CD4-positive, alpha-beta T cell treated with Interleukin-21 for 1 hour (primary cell): ENCODE measurements at places on chromosomes 16 and 17.

- no peak for DNase-seq
Measured at GRCh38 chr17:75468779-75469373, 12.4 kb downstream of the TMEM94 start.

DNA sequence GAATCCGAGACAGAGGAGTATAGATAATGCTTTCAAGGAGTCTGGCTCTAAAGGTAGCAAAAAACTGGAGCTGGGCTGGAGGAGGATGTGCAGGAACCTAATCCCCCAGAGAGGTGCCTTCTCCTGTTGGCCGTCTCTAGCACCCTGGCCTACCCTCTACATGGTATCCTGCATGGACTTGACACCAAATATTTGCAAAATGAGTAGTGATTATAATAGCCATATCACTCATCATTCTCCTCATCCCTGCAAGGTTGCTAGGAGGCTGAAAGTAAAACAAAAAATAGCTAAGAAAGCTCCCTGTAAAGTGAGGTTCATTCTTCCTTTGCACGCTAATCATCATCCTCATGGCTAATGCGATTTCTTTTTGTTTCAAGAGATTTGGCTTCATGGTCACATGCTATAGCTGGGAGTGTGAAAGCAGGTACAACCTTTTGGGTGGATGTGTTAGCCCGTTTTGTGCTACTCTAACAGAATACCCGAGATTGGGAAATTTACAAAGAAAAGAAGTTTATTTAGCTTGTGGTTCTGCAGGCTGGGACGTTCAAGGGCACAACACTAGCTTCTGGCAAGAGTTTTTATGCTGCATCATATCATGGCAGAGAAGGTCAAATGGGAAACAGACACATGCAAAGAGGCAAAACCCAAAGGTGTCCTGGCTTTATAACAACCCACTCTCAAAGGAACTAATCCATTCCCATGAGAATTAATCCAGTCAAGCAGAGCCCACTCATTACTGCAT is 27.1 kb upstream of the CIITA start:
- DNase-seq = no peak

DNA sequence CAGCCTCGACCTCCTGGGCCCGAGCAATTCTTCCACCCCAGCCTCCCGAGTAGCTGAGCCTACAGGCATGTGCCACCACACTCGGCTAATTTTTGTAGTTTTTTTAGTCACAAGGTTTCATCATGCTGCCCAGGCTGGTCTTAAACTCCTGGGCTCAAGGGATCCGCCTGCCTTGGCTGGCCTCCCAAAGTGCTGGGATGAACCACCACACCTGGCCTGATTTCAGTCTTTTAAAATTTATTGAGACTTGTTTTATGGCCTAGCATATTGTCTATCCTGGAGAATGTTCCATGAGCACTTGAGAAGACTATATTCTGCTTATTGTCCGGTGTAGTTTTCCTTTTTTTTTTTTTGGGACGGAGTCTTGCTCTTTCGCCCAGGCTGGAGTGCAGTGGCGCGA is 18.5 kb downstream of the DNAI2 start:
- DNase-seq = no peak

- DNase-seq = no peak
Measured at GRCh38 chr17:33935822-33936221, 319.3 kb upstream of the CCL2 start.

- peak; percentile 2 for DNase-seq
Measured at GRCh38 chr17:31907342-31907962, 5.9 kb upstream of the UTP6 start.

GRCh38 chr16:53839150-53839549 is 135.2 kb downstream of the FTO start:
- no peak for DNase-seq

- no peak for DNase-seq
Measured at GRCh38 chr17:61415374-61416210, 15.9 kb downstream of the TBX2 start.

DNA sequence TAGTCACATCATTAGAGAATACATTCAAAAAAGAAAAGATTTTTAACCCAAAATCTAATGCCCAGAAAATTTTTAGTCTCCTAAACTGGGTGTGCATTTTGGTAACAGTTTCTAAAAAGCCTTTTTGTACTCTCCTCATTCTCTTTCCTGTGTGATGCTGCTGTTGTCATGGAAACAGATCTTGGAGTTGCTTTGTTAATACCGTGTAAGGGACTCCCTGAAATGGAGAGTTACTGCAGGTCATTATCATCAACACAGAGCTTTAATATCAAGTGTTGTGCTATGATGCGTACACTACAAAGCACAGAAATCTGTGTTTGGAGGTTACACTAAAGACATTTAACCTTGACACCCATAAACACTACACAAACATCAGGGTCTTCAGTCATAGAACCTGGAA is 216.3 kb downstream of the PRKCA start:
- DNase-seq = no peak

- DNase-seq = no peak
Measured at GRCh38 chr16:81600275-81600674, 155.7 kb downstream of the CMIP start.

GRCh38 chr17:68909066-68909465 is 46.1 kb downstream of the ABCA8 start:
- DNase-seq = no peak

DNA sequence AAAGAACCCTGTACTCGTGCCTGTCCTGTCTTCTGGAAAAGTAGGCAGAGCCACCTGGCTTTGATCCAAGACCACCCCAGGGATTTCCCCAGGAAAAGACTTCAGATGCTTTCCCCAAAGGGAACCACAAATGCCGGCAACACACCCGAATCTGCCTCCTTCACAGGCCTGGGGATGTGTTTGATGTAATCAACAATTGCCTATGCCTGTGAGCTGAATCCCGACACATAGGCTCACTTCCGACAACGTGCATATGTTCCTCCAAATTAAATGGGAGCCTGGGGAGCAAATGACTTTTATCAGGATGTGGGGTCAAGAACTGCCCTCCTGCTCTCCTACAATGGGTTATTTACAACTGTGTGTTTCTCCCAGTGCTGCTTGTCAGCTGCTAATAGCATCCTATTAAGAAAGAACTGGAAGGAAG is 535.2 kb upstream of the CDH11 start:
- DNase-seq = no peak

- peak; percentile 9 for DNase-seq
Measured at GRCh38 chr17:55770196-55770870, 19.5 kb downstream of the PCTP start.

- no peak for DNase-seq
Measured at GRCh38 chr17:30433514-30433913, 43.7 kb upstream of the GOSR1 start.

DNA sequence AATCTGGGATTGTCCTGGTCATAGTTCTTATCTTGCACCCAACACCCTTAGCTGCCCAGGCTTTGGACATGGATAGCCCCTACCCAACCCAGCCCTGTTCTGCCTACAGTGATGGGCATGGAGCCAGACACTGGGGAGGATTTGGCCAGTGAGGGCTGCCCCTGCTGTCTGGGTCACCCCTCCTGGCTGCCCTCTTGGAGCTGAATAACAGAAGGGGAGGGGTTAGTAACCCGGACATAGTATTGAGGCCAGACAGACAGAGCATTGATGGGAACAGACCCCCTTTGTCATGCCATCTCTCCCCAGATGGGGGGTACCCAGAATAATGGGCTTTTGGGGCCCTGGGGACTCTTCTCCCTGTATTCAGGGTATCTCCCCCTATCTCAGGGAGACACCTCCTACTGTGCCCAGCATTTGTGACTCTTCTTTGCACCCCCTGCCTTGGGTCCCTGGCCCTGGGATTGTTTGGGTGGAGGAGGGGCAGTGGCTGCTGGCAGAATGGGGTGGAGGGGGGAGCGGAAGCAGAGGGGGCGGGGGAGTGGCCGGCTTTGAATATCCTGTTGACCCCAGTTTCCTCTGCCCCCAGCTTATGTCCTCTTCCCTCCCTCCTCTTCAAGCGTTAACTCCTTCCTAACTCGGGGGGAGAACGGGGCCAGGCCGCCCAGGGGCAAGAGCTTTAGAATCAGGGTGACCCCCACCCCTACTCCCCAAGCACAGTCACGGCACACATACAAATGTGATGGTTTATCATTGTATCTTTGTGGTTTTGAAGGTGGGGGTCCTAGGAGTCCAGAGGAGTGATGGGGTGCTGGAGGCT is 17.0 kb downstream of the GJD3 start:
- no peak for DNase-seq

DNA sequence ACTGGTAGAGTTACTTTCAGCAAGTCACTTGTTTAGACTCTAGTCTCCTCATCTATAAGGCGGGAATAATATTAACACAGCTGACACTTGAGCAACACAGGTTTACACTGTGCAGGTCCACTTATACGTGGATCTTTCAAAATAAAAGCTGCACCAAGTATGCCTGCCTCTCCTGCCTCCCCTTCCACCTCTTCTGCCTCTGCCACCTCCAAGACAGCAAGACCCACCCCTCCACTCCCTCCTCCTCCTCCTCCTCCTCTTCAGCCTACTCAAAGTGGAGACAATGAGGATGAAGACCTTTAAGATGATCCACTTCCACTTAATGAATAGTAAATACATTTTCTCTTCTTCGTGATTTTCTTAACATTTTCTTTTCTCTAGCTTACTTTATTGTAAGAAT is 285.6 kb downstream of the FTO start:
- no peak for DNase-seq

DNA sequence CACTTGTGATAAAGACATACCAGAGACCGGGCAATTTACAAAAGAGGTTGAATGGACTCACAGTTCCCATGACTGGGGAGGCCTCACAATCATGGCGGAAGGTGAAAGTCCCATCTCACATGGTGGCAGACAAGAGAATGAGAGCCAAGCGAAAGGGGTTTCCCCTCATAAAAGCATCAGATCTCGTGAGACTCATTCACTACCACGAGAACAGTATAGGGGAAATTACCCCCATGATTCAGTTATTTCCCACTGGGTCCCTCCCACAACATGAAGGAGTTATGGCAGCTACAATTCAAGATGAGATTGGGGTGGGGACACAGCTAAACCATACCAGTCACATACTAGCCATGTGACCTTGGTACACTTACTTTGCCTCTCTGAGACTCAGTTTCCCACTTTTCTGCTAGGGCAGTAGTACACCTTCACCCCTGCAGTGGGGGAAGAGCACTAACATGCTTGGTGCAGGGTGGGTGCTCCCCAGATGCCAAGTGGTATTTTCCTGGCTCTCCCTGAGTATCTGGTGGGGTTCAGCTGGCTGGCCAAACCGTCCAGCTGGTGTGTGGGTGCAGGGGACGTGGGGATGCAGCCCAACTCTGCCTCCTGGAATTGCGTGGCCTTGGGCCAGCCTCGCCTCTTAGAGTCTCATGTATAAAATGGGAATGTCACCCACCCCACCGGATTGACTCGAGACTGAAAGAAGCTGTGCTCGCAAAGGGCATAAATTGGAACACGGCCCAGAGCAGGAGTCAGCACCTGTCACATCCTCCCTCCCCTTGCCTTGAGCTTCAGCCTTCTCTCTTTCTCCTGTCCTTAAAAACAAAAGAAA is 364.1 kb downstream of the CPPED1 start:
- DNase-seq = no peak

DNA sequence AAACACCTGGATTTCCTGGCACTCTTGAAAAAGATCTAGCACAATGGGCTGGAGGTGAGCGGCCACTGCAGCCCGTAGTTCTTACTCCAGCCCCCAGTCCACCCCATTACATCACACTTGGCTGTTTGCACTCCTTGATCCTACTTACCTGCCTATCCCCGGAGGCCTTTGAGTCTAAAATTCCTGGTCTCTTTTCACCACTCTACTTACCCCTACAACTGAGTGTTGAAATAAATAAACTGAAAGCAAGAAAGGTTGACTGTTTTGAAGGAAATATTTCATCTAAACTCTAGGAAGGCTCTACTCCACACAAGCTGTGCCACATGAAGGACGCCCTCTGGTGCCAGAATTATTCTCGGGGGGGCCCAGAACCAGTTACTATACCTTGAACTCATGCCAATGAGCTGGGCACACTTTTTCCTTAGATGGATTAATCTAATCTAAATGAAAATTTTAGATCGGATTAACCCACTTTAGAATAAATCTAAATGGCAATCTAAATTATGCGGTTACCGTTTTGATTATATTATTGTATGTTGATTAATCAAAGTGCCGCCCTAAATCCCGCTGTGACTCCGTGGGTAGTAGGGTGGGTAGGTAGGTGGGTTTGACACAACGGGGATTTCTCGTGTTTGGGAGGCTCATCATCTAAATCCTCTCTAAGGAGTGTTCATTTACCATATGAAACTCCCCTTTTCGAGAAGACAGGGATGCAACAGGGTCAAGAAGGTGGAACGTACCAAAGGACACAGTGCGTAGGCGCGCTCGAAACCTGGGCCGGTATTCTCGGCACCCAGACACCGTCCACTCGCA is 651 bp upstream of the EIF1 start:
- DNase-seq = peak; percentile 80

GRCh38 chr17:4019275-4019674 is 55.0 kb upstream of the ATP2A3 start:
- no peak for DNase-seq

DNA sequence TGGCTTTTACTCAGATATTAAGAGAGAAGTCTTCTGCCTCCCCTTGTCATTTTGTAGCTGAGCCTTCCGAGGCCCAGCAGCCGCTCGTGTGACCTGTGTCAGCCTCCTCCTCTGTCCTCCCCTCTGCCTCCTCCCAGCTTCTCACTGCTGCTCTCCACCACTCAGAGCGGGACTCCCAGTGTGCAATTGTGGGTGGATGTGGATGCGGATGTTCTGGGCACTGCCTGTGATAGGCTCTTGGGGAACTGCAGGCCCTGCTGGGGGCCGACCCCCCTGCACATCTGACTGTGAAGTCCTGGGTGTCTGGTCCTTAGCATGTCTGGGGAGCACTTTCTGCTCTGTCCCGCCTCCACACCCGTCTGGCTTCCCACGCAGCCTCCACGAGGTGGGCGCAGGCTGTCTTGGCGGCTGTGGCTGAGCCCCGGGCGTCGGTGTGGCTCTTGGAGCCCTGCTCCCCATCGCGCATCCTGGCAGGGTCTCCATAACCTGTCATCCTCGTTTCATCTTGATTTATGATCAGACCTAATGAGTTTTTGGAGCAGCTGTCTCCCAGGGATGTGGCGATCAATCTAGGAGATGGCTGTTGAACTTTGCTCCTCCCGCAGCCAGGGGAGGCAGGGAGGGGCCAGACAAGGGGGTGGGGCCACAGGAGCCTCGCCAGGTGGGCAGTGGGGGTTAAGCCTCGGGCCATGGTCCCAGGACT is 28.1 kb downstream of the GRIN2C start:
- DNase-seq = no peak
